Astrocyte (in vitro differentiated cells and primary cell): ENCODE measurements at places on chromosomes 2 and 18. TPM values are rescaled to one million over a fixed set of nuclear protein-coding genes. Genes with fewer than 3 reads are reported as not detected.

DNA sequence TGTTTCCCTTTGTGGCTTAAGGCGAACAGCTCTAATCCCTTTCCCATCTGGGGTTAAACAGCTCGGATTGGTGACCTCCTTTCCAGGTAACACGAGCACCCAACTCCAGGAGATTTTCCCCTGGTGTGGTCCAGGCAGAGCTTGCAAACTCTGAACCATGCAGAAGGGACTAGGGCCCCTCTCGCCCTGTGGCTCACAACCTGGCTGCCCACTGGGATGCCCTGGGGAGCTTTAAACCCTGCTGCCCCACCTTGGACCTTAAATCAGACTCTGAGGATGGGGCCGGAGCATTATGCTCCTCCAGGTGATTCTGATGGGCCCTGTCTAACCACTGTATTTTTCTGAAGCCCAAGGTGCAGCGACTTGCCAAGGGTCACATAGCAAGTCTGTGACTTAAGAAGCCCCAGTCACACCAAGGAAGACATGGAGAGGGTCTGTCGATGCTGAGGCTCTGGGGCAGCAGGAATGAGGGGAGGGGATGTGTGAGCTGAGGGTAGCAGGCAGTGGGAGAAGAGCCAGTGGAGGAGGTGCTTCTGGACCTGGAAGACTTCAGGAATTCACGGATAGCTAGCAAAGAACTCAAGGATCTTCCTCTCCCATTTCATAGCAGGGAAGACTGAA lies 5.9 kb downstream of the ARID5A start:
- peaks cover 4% of the 10 kb centered on the region for H3K36me3 ChIP-seq
- peaks cover 30% of the 10 kb centered on the region for H3K4me1 ChIP-seq
- no peaks in the 10 kb centered on the region for H3K27me3 ChIP-seq
- H3K27ac ChIP-seq: no peak overlapping the region

DNA sequence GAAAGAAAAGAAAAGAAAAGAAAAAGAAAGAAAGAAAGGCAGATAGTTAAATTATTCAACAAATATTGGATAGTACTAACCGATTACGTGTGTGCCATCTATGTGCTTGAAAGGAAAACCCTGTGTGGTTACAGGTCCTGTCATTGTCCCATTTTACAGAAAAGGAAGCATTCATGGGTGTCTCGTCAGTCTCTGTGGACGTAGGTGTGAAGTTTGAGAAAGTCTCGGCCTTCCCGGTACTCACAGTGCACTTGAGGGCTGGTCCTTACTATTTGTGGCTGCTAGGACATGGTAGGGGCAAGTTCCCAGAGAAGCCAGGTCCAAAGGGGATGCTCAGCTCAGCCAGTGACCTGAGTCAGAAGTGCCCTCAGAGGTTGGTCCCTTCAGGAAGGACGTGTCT lies 19.3 kb downstream of the SH3YL1 start:
- no peak overlapping the region for H3K27ac ChIP-seq
- H3K4me3 ChIP-seq: no peak overlapping the region
- DNase-seq: no peak
- H3K4me1 ChIP-seq: no peaks in the 10 kb centered on the region
- H3K27me3 ChIP-seq: no peaks in the 10 kb centered on the region

DNA sequence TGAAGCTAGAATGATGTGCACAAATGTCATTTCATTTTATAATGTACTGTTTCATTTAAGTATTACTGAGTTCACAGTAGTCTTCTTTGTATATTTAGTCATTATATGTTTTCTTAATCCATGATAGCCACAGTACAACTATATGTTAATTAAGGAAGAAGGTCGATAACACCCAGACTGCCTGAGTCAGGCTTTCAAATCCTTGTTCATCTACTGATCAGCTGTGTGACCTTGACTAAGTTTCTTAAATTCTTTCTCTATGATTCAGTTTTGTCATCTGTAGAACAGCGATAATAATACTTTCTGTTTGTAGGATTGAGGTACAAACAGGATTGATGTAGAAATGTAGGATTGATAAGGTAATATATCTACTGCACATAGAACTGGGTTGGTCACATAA lies 5.4 kb downstream of the GCC2 start:
- peaks cover 4% of the 10 kb centered on the region for H3K4me1 ChIP-seq
- H3K27me3 ChIP-seq: no peaks in the 10 kb centered on the region
- no peak overlapping the region for H3K27ac ChIP-seq
- DNase-seq: peak; percentile 10

- no peaks in the 10 kb centered on the region for H3K36me3 ChIP-seq
- H3K4me3 ChIP-seq: peak overlapping the region; percentile 48
- H3K27me3 ChIP-seq: no peaks in the 10 kb centered on the region
- peak overlapping the region; percentile 81 for H3K27ac ChIP-seq
Observed at GRCh38 chr18:75638223-75638775, 210.8 kb upstream of the SMIM21 start.

GRCh38 chr18:58125183-58125582 lies 81.2 kb downstream of the NEDD4L start:
- H3K4me1 ChIP-seq: no peaks in the 10 kb centered on the region
- H3K36me3 ChIP-seq: no peaks in the 10 kb centered on the region
- H3K4me3 ChIP-seq: no peak overlapping the region
- no peaks in the 10 kb centered on the region for H3K27me3 ChIP-seq

DNA sequence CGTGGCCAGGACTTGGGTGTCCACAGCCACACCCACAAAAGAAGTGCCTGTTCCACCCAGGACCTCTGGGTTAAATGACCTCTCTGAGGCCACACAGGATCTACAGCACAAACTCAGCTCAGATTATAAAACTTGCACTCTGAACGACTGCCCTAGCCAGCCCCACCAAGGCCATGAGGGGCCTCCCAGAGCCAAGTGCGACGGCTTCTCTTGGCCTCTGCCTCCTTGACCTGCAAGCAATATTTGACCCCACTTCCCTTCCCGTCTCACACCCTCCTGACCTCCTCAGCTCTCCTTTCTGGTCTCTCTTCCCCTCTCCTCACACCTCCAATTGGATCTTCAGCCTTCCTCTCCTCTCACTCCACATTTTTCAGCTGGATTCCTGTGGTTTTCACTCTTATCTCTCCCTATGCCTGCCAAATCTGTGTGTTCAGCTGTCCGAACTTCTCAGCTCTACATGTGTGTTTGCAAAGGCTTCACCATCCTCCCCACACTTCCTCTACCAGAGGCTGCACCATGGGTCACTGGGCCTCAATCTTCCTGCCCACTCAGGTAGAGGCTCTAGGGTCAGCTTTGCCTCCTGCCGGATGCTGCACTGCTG lies 25.3 kb upstream of the STEAP3 start:
- H3K4me1 ChIP-seq: peaks cover 11% of the 10 kb centered on the region
- H3K27me3 ChIP-seq: peaks cover 5% of the 10 kb centered on the region
- no peak overlapping the region for H3K4me3 ChIP-seq
- no peak overlapping the region for H3K27ac ChIP-seq

- peak; percentile 50 for DNase-seq
- H3K27ac ChIP-seq: no peak overlapping the region
- H3K4me1 ChIP-seq: peaks cover 11% of the 10 kb centered on the region
- H3K36me3 ChIP-seq: no peaks in the 10 kb centered on the region
- H3K27me3 ChIP-seq: peaks cover 11% of the 10 kb centered on the region
Observed at GRCh38 chr2:118061135-118061955, 26.9 kb upstream of the INSIG2 start.

The AFF3 gene
- 14.7 and 24.1 TPM in 2 replicates for total RNA-seq

The ANKRD62 gene
- not detected in 2 replicates for total RNA-seq

The REG1A gene
- total RNA-seq: not detected in 2 replicates
